ENCODE measurements at places on chromosomes 7 and 10.

DNA sequence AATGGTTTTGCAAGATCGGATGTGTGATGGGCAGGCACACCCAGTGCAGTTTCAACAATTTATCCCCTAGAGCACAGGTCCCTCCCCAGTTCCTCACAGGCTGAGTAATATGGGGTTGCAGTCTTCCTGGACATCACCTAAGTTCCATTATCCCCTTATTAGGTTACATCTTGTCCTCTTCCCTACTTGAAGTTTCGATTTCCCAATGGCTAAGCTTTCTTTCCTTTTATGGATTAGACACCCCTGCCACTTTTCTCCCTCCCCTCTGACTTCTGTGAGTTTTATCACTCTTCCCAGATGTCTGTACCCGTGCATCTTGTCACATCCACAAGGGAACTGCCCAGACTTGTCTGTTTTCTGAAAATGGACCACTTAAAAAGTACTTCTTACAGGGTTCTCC, 2.4 kb upstream of the NIPSNAP2 start:
- no peak for DNase-seq

- no peak for DNase-seq
These were observed 22.2 kb downstream of the CADPS2 start for GRCh38 chr7:122864016-122864415.

DNA sequence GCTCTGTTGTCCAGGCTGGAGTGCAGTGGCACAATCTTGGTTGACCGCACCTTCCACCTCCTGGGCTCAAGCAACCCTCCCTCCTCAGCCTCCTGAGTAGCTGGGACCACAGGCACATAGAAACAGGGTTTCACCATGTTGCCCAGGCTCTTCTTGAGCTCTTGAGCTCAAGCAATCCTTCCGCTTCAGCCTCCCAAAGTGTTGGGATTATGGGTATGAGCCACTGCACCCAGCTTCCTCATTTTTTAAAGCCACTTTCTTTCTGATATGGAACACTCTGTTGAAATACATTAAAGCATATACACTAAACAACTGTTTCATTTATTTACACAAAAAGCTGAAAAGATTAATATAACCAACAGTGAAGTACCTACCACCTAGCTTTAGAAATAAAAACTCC, 117.2 kb downstream of the CLEC2L start:
- DNase-seq, result no peak

DNA sequence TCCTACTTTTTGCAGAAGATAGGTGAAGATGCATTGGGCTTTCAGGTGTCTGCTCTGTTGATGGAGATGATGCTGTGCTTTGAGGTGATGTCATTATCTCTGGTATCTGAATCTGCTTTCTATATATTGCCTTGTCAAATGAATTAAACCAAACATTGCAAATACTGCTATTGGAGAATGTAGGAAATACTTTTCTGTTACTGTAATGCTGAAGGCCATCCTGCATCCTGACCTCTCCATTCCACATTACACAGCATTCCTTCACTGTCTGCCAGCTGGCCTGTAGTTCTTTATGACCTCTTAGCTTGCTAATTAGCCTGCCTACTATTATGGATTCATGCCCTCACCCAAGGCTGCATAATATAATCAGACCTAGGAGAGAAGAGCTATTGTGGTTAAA, 73.2 kb downstream of the VCL start:
- no peak for DNase-seq

GRCh38 chr10:44572146-44572545, 187.2 kb upstream of the CXCL12 start:
- no peak for DNase-seq

DNA sequence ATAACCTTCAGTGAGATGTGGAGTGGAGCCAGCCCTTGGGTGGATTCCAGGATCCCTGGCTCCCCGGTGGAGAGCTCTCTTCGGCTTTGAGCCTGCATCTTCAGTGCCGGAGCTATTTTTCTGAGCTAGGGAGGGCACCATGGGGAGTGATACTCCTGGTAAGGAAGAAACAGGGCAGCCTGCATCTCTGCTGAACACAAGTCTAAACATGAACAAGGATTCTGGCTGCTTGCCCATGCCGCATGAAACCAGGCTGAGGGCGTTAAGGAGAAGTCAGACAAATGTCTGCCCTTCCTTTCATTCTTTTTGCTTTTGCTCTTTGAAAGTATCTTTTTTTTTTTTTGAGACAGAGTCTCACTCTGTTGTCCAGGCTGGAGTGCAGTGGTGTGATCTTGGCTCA, 60.4 kb downstream of the EVX1 start:
- peak; percentile 51 for DNase-seq
